ENCODE measurements at places on chromosomes 12 and 14.

DNA sequence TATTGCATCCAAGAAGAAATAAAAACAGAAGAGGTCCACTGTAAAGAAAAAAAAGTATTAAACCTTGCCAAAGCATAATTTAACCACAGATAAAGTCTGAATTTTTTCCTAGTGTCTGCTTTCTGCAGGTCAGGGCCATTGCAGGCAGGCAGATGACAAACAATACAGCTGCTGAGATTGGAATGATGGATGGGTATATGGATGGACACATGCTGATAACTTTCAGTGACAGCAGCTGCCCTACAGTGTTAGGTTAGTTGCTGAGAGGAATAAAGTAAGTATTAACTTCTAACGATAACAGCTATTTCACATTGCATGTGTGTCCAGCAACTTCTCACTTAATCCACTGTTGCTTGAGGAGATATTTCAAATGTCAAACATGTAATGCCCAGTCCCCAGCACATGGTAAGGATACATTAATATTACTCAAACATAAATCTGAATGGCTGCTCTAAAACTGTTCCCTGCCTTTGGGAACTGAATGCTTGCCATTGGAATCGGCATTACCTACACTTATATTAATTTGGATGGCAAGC is 515.3 kb downstream of the RMST start:
- no peak overlapping the region for H3K27ac ChIP-seq
- no peak for DNase-seq
- H3K27me3 ChIP-seq = no peaks in the 10 kb centered on the region
- H3K4me3 ChIP-seq = no peak overlapping the region
- no peaks in the 10 kb centered on the region for H3K36me3 ChIP-seq
- H3K4me1 ChIP-seq = no peaks in the 10 kb centered on the region

DNA sequence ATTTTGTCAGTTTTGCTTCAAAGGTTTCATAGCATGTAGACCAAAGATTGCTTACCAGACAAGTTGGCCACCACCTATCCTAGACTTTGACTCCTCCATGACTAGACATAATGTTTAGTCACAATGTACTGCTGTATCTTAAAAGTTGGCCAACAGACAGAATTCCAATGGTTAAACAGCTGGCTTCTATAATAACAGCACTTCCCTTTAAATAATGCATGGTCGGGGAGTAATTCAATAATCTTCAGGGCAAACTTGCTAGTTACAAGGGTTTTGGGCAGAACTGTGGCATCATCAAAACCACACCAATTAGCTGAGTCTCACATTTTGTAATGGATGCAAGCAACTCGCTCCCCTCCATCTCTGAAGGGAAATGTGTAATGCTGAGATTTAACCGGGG is 56.9 kb downstream of the IGF1 start:
- DNase-seq = no peak
- no peak overlapping the region for H3K27ac ChIP-seq
- H3K4me1 ChIP-seq = peaks cover 6% of the 10 kb centered on the region
- no peak overlapping the region for H3K4me3 ChIP-seq

GRCh38 chr12:57006809-57007475 is 596 bp upstream of the ZBTB39 start:
- no peak for DNase-seq
- peak overlapping the region; percentile 52 for H3K27ac ChIP-seq
- H3K36me3 ChIP-seq = peaks cover 26% of the 10 kb centered on the region
- no peaks in the 10 kb centered on the region for H3K27me3 ChIP-seq
- H3K4me3 ChIP-seq = peak overlapping the region; percentile 93
- peaks cover 25% of the 10 kb centered on the region for H3K4me1 ChIP-seq

- peak overlapping the region; percentile 62 for H3K27ac ChIP-seq
- H3K27me3 ChIP-seq = no peaks in the 10 kb centered on the region
- peaks cover 36% of the 10 kb centered on the region for H3K36me3 ChIP-seq
- H3K4me1 ChIP-seq = peaks cover 33% of the 10 kb centered on the region
- H3K4me3 ChIP-seq = no peak overlapping the region
These were observed 20.9 kb downstream of the ISCA2 start for GRCh38 chr14:74514471-74514941.

GRCh38 chr12:115323223-115323905 is 639.4 kb upstream of the TBX3 start:
- DNase-seq = no peak
- no peaks in the 10 kb centered on the region for H3K36me3 ChIP-seq
- peaks cover 32% of the 10 kb centered on the region for H3K4me1 ChIP-seq

DNA sequence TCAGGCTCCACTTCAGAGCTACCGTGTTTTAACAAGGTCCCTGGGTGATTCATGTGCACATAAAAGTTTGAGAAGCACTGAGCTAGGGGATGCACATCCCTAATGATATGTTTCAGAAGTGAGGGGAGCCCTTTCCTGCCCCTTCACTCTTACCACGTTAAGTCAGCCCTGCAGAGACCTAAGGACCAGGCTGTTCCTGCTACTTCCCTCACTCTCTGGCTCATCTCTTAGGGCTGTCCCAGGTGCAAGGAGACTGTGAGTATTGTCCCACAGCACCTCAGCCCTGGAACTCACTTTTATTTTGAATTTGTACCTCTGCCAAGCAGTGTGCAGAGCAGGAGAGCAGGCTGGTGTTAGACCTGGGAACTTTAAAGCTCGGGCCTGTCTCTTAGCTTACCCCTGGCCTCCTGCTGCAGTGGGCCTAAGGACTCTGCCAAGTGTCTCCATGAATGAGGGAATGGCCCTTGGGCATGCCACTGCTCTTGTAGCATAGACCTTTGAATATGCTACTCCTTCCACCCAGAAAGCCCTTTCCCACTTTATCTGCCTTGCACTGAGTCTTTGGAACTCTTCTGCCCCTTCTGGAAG is 11.0 kb upstream of the SUSD6 start:
- DNase-seq = no peak
- H3K36me3 ChIP-seq = no peaks in the 10 kb centered on the region
- H3K4me1 ChIP-seq = no peaks in the 10 kb centered on the region
- H3K4me3 ChIP-seq = no peak overlapping the region
- no peak overlapping the region for H3K27ac ChIP-seq

DNA sequence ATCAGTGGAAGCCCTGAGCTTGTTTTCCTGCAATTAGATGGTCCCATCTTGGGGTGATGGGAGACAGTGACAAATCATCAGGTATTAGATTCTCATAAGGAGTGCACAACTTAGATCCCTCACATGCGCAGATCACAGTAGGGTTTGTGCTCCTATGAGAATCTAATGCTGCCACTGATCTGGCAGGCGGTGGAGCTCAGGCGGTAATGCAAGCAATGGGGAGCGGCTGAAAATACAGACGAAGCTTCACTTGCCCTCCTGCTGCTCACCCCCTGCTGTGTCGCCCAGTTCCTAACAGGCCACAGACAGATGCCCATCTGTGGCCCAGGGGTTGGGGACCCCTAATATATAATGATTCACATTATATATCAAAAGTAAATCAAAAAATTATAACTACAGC is 258.8 kb upstream of the USP15 start:
- no peak overlapping the region for H3K4me3 ChIP-seq
- no peak for DNase-seq
- H3K36me3 ChIP-seq = no peaks in the 10 kb centered on the region
- H3K4me1 ChIP-seq = no peaks in the 10 kb centered on the region
- no peaks in the 10 kb centered on the region for H3K27me3 ChIP-seq
- H3K27ac ChIP-seq = no peak overlapping the region

DNA sequence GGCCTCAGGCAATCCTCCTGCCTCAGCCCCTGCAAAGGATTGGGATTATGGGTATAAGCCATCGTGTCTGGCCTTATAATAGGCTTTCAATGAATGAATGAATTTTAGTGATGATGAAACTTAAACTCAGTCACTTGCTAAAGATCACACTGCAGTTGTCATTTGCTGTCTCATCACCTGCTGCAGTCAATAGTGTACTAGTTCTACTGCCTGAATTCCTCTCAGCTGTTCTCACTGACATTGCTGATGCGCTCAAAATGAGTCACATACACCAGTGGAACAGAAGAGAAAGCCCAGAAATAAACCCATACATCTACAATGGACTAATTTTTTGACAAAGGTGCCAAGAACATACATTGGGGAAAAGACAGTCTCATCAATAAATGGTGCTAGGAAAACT is 5.6 kb upstream of the SYNJ2BP start:
- no peak overlapping the region for H3K4me3 ChIP-seq
- no peak for DNase-seq
- no peaks in the 10 kb centered on the region for H3K27me3 ChIP-seq

GRCh38 chr14:39868251-39868650 is 436.0 kb upstream of the FBXO33 start:
- H3K4me3 ChIP-seq = no peak overlapping the region
- H3K27me3 ChIP-seq = no peaks in the 10 kb centered on the region
- no peak for DNase-seq
- H3K27ac ChIP-seq = no peak overlapping the region

DNA sequence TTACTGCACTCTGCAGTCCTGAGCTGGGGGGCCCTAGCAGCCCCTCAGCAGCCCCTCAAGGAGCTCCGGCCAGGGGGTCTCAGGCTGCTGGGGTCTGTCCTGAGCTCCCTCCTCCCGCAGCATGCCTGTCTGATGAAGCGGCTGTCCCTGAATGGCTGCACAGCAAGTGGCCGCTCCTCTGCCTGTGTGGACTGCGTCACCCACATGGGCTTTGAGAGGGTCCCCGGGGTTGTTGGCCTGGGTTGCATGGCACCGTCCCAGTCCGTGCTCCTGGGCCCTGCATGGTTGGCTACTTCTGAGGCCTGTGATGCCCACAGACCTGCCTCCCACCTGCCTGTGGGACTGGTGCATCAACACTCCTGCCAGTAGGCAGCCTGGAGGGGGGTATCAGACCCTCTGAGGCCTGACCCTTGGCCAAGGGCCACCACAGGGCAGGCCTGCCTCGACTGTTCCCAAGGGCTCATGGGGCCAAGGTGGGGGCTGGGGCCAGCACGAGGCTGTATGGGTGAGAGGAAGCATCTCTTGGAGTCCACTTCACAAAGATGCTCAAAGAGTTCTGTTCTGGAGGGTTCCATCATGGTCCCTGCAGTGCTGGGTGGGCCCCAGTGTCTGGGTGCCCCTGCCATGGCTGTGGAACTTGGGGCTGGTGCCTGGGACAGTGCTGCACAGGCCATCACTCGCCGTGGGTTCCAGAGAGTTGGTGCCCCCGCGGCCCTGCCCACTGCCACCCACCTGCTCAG is 12.2 kb downstream of the CEP170B start:
- H3K27me3 ChIP-seq = no peaks in the 10 kb centered on the region
- no peak overlapping the region for H3K27ac ChIP-seq
- DNase-seq = no peak
- H3K4me3 ChIP-seq = no peak overlapping the region
- peaks cover 26% of the 10 kb centered on the region for H3K36me3 ChIP-seq

GRCh38 chr12:111927346-111927745 is 85.3 kb downstream of the MAPKAPK5 start:
- H3K36me3 ChIP-seq = no peaks in the 10 kb centered on the region
- DNase-seq = no peak
- H3K27ac ChIP-seq = no peak overlapping the region
- no peaks in the 10 kb centered on the region for H3K27me3 ChIP-seq

DNA sequence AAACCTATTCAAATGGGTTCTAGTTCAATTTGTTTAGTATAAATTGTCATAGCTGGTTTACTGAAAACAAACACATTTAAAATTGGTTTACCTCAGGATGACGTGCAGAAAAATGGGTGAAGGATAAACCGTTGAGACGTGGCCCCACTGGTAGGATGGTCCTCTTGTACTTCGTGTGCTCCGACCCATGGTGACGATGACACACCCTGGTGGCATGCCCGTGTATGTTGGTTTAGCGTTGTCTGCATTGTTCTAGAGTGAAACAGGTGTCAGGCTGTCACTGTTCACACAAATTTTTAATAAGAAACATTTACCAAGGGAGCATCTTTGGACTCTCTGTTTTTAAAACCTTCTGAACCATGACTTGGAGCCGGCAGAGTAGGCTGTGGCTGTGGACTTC is 8.3 kb downstream of the CALM1 start:
- no peak for DNase-seq
- H3K27me3 ChIP-seq = no peaks in the 10 kb centered on the region
- peaks cover 86% of the 10 kb centered on the region for H3K4me1 ChIP-seq
- H3K4me3 ChIP-seq = no peak overlapping the region
- H3K27ac ChIP-seq = peak overlapping the region; percentile 77

DNA sequence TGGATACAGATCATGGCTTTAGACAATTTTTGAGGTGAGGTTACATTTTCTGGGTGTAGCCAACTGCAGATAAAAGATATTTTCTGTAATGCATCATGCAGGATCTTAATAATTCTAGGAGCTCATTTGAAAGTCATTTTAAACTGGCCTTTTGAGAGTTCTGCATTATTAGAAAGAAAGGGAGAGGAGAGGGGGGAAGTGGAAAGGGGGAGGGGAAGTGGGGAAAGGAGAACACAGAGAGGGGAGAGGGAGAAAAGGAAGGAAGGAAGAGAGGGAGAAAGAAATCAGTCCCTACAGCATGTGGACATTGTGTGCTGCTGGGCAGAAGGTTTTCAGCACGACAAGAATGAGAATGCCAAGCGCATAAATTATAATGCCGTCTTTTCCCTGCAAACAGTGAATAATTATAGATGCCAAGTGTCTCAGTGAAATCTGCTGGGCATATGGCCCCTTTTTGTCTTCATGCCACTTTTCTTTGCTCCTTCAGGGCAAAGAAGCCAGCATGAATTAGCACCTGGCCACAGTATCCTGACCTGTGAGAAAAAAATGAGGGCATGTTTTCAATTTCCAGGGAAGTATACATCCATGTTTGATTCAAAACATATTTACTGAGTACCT is 22.7 kb upstream of the PPP2R5C start:
- no peak overlapping the region for H3K27ac ChIP-seq
- H3K27me3 ChIP-seq = peaks cover 33% of the 10 kb centered on the region
- no peak for DNase-seq
- H3K36me3 ChIP-seq = no peaks in the 10 kb centered on the region

- H3K4me3 ChIP-seq = no peak overlapping the region
- peaks cover 6% of the 10 kb centered on the region for H3K4me1 ChIP-seq
- DNase-seq = no peak
- no peak overlapping the region for H3K27ac ChIP-seq
These were observed 7.3 kb downstream of the VAMP1 start for GRCh38 chr12:6463216-6463615.

GRCh38 chr14:33477797-33478196 is 473.1 kb downstream of the EGLN3 start:
- H3K36me3 ChIP-seq = no peaks in the 10 kb centered on the region
- H3K27me3 ChIP-seq = no peaks in the 10 kb centered on the region
- no peaks in the 10 kb centered on the region for H3K4me1 ChIP-seq
- DNase-seq = no peak
- no peak overlapping the region for H3K4me3 ChIP-seq
- H3K27ac ChIP-seq = no peak overlapping the region

DNA sequence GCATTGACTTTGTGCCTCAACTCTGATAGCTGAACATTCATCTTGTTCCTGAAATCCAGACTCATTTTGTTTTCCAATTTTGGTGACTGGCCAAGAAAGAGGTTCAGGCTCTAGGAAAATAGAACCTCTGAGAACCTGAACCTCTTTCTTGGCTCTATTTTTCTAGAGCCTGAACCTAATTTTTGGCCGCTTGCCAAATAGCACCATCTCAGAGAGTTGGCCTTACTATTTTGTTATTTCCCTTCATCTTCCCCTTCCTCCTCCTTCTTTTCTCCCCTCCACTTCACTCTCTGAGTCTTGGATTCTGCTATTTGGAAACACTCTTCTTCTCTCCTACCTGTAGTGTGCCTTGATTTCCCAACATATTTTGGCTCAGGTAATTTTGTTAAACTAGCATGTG is 114.4 kb upstream of the CNTN1 start:
- no peaks in the 10 kb centered on the region for H3K4me1 ChIP-seq
- no peaks in the 10 kb centered on the region for H3K36me3 ChIP-seq
- no peaks in the 10 kb centered on the region for H3K27me3 ChIP-seq
- DNase-seq = no peak
- no peak overlapping the region for H3K4me3 ChIP-seq

Data from tibial artery (tissue), 4 donors.